ENCODE measurements at places on chromosomes 6 and 20. TPM values are rescaled to one million over a fixed set of nuclear protein-coding genes. Genes with fewer than 3 reads are reported as not detected.

DNA sequence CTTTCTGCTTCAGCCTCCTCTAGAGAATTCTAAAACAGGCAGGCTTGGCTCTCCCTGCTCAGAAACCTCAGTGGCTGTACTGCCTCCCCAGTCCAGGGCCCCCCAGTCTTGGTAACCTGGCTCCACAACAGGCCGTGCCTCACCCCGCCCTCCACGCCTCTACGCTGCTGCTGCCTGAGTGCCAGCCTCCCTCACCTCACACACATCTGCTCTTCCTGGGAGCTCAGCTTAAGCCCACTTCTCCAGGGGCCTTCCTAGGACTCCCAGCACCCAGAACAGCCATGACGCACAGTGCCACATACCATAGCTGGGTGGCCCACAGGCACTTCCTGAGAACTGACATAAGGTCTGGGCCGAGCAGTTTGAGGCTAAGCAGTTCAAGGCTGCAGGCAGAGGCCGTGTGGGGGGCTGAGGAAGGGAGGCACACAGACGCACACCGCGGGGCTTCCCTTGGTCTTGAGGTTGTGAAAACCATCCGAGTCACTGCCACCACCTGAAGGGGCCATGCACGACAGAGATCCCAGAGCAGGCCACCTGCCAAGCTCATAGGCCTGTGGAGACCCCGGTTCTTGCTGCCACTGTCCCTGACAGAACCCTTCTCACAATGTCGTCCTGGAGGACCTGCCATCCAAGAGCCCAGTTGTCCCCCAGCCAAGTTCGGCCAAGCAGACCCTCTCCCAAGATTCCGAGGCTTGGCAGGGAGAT, 42.6 kb downstream of the DSTN start:
- H3K36me3 ChIP-seq: peaks cover 22% of the 10 kb centered on the region
- no peaks in the 10 kb centered on the region for H3K27me3 ChIP-seq
- no peak overlapping the region for H3K4me3 ChIP-seq
- peaks cover 8% of the 10 kb centered on the region for H3K4me1 ChIP-seq
- peak overlapping the region; percentile 71 for H3K27ac ChIP-seq

CNR1 gene
- 0.39 TPM for total RNA-seq

DNA sequence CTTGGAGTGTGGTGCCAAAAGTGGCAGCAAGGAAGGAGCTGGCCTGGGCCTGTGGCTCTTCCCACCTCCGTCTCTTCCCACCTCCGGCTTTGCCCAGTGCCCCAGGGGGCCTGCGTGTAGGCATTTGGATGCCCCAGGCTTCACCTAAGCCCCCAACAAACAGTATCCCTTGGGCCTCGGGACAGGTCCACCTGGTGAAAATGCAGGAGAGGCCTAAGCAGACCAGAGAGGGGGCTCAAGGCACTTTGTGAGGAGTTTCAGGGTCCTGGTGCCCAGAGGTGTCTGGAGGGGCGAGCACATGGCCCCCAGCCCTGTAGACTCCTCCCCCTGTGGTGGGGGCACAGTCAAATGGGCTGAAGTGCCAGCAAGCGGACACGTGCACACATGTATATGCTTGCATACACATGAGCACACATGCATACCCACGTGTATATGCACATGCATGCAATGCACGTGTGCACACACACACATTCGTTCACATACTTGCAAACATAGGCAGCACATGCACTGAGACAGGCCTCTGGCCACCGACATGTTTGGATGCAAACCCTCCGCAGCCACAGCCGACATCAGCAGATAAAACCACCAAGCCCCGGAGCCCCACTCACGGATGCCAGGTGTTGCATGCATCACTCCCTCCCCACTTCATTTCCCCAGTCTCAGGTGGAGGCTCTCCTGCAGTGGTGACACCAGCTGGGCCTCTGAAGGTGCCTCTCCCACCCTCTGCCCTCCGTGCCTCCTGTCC, 124.5 kb downstream of the TAF4 start:
- H3K27me3 ChIP-seq: no peaks in the 10 kb centered on the region
- H3K36me3 ChIP-seq: no peaks in the 10 kb centered on the region

GRCh38 chr20:48273843-48274242, 488.6 kb upstream of the SULF2 start:
- no peaks in the 10 kb centered on the region for H3K27me3 ChIP-seq
- DNase-seq: no peak
- H3K36me3 ChIP-seq: no peaks in the 10 kb centered on the region
- peaks cover 11% of the 10 kb centered on the region for H3K4me1 ChIP-seq

- H3K27me3 ChIP-seq: no peaks in the 10 kb centered on the region
- peak overlapping the region; percentile 33 for H3K27ac ChIP-seq
- peaks cover 22% of the 10 kb centered on the region for H3K36me3 ChIP-seq
- no peak overlapping the region for H3K4me3 ChIP-seq
These were observed 54.7 kb upstream of the SYNJ2 start for GRCh38 chr6:157927011-157927410.

DNA sequence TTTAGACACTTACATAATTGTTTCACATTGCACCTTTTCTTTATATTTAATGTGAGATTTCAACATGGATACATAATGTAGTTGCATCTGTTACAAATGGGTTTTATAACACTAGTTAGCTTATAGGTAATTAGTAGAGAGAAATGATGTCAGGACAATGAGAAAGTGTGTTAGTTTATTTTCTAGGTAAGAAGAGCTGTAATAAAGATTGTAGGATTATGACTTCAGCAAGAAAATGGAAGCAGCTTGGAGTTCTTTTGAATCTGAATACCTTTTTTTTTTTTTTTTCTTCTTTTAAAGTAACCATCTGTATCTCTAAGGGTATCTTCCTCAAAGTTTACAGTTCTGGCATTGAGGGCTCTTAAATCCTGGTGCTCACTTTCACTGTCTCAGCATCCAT, 35.3 kb downstream of the CD2AP start:
- no peaks in the 10 kb centered on the region for H3K27me3 ChIP-seq
- no peaks in the 10 kb centered on the region for H3K36me3 ChIP-seq
- H3K4me1 ChIP-seq: no peaks in the 10 kb centered on the region
- no peak overlapping the region for H3K4me3 ChIP-seq

PPP1R16B gene
- total RNA-seq: 0.15 TPM

TCP11 gene
- total RNA-seq: not detected

DNA sequence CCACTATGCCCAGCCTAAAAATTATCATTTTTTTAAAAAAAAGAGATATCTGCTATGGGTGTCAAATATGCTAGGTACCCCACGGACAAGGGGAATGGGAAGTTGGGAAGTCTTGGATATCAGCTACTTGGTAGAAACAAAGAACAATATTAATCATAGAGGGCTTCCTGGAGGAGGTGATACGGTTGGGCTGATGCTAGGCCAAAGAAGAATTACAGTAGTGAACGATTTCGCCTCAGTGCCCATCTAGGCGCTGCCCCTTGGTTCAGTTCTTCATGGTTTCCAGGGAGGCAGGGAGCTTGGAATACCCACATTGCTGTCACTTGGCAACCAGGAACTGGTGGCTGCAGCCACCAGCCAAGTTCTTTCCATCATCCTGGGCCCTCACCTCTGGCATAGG, 5.5 kb upstream of the PSMF1 start:
- no peak for DNase-seq
- no peak overlapping the region for H3K27ac ChIP-seq
- H3K4me3 ChIP-seq: no peak overlapping the region
- no peaks in the 10 kb centered on the region for H3K36me3 ChIP-seq

DNA sequence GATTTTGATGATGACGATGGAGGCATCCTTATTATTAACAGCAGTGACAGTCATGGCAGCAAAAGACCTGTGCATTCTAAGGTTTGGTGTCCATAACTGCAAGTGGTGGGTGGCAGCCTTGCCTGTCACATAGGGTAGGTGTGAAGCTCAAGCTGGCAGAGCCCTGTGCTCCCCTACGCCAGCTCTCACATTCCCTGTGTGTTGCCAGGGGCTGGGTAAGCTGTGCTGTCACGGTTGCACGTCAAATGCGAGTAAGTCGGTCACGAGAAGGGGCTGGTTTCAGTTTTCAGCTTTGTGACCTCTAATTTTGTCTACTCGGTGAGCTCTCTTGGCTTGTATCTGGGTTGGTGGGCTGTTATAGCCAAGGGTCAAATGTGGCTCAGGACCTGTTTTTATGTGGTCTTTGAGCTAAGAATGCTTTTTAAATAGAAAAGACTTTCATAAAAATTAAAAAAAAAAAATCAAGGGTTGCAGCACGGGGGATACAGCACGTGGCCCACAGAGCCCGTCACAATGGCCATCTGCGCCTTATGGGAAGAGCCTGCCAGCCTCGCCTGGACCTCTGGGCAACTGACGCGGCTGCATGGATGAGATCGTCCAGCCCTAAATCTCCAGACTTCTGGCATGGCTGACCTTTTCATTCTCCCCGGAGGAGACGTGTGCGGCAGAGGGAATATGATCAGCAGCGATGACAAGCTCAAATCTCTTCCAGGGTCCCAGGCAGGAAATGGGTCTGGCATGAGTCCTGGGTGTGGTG, 148.5 kb downstream of the PHACTR3 start:
- H3K4me1 ChIP-seq: no peaks in the 10 kb centered on the region
- H3K36me3 ChIP-seq: no peaks in the 10 kb centered on the region
- H3K27ac ChIP-seq: no peak overlapping the region
- DNase-seq: no peak
- H3K27me3 ChIP-seq: no peaks in the 10 kb centered on the region

DNA sequence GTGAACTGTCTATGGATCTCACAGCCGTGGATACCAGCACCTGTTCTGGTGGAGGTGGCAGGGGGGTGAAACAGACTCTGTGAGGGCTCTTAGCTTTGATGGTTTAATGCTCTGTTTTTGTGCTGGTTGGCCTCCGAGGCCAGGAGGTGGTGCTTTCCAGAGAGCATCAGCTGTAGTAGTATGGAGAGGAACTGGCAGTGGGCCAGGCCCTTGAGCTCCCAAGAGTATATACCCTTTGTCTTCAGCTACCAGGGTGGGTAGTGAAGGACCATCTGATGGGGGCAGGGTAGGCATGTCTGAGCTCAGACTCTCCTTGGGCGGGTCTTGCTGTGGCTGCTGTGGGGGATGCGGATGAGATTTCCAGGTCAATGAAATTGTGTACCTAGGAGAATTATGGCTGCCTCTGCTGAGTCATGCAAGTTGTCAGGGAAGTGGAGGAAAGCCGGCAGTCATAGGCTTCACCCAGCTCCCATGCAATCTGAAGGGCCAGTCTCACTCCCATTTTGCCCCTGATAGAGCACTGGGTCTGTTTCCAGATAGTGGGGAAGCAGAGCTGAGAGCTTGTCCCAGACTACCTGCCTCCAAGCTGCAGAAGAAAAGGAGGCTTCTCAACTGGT, 102.7 kb upstream of the AHI1 start:
- no peak overlapping the region for H3K27ac ChIP-seq
- DNase-seq: no peak
- H3K27me3 ChIP-seq: no peaks in the 10 kb centered on the region
- no peaks in the 10 kb centered on the region for H3K36me3 ChIP-seq
- no peak overlapping the region for H3K4me3 ChIP-seq

ULBP3 gene
- total RNA-seq: 12.8 TPM

GRCh38 chr6:14831937-14832336, 413.9 kb upstream of the JARID2 start:
- no peak overlapping the region for H3K27ac ChIP-seq
- H3K27me3 ChIP-seq: no peaks in the 10 kb centered on the region
- DNase-seq: no peak
- no peaks in the 10 kb centered on the region for H3K4me1 ChIP-seq

GRCh38 chr20:39358052-39358451, 395.9 kb downstream of the DHX35 start:
- no peaks in the 10 kb centered on the region for H3K27me3 ChIP-seq
- H3K4me3 ChIP-seq: no peak overlapping the region
- no peaks in the 10 kb centered on the region for H3K36me3 ChIP-seq
- H3K4me1 ChIP-seq: no peaks in the 10 kb centered on the region
- H3K27ac ChIP-seq: no peak overlapping the region
- no peak for DNase-seq

DNA sequence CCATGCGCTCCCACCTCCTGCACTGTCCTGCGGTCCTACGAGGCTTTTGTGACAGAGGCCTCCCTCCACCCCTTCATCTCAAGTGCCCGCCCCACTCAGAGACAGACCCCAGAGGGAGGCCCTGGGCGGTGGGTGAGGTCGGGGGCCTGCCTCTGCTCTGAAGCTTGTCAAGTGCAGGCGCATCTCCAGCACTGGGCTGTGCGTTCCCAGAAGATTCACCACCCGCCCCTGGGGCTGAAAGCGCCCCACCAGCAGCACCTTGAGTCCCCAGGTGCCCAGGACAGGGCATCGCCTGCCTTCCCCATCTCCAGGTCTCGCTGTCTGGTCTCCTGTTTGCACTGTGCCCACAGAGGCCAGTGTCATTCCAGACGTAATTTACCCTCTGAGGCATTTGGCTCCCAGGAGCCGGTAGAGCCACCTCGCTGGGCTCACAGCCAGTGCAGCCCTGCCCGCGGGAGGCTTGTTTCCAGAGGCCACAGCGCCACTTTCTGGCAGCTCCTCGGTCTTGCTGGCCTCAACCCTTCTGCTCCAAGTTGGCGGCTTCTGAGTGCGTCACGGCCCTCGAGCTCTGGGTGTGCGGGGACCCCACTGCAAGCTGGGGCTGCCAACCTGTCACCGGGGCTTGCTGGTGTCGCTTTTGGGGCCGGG, 191.1 kb downstream of the TAF4 start:
- no peaks in the 10 kb centered on the region for H3K36me3 ChIP-seq
- DNase-seq: no peak
- no peak overlapping the region for H3K4me3 ChIP-seq
- H3K27me3 ChIP-seq: no peaks in the 10 kb centered on the region
- H3K27ac ChIP-seq: no peak overlapping the region

DNA sequence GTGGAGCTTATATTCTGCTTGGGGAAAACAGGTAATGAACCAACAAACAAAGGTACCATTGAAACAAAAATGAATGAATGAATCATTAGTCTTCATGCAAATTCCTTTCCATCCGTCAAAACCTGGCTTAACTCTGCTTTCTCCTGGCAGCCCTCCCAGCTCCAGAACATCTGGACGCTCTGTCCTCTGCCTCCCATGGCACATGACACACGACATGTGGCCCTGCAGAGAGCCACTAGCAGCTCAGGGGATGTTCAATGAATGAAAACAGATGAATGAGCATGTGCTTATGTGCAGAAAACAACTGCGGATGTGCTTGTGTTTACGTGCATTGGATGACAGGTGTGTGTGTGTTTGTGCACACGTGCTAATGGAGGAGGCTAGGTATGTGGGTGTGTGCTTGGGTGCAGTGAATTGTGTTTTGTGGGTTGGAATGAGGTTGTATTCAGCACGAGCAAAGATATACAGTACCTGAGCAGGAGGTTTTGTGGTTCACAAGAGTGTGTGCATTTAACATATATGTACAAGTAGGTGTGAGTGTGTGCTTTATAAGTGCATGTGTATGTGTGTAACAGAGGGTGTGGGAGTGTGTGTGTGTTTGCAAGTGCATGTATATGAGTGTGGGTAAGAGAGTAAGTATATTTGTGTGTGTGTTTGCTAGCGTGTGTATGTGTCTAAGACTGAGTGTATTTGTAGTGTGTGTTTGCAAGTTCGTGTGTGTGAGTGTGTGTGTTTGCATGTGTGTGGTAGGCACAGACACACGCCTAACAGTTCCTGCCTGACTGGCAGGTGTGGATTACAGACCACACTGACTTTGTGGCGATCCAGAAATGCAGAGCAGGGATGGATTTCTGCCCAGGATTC, 374.1 kb upstream of the SULF2 start:
- no peaks in the 10 kb centered on the region for H3K4me1 ChIP-seq
- no peak overlapping the region for H3K27ac ChIP-seq
- H3K36me3 ChIP-seq: no peaks in the 10 kb centered on the region
- peak; percentile 25 for DNase-seq
- no peaks in the 10 kb centered on the region for H3K27me3 ChIP-seq

Data from cardiac muscle cell (in vitro differentiated cells and primary cell).